CD4-positive, CD25-positive, alpha-beta regulatory T cell (primary cell): ENCODE measurements at places on chromosomes 4 and X. TPM values are rescaled to one million over a fixed set of nuclear protein-coding genes. Genes with fewer than 3 reads are reported as not detected.
A peak's percentile ranks its signal among the peaks of the same experiment; 100 is the strongest.

DNA sequence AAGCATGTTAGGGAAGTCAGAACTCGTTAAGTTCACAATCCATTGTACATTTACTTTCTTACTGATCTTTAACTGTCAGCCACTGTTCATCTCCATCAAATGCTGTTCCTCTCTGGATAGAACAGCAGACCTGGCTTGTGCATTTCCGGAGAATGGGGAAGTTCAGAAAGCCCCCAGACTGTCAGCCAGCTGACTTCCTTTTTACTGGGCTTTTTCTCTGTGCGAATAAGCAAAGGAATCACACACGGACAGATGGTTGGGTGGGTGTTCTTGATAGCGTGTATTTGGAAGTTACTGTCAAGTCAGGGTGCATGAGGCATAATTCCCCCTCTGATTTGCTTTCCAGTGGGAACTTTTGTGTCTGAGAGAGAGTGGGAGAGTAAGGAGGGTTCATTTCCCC is 56.8 kb downstream of the TSPAN7 start:
- no peak for DNase-seq
- H3K4me3 ChIP-seq: no peak overlapping the region
- H3K27me3 ChIP-seq: peaks cover 3% of the 10 kb centered on the region
- no peaks in the 10 kb centered on the region for H3K4me1 ChIP-seq
- no peak overlapping the region for H3K27ac ChIP-seq
- no peaks in the 10 kb centered on the region for H3K36me3 ChIP-seq

- no peaks in the 10 kb centered on the region for H3K27me3 ChIP-seq
- no peak overlapping the region for H3K4me3 ChIP-seq
- no peaks in the 10 kb centered on the region for H3K36me3 ChIP-seq
- no peaks in the 10 kb centered on the region for H3K4me1 ChIP-seq
These were observed 8.6 kb upstream of the ARHGAP10 start for GRCh38 chr4:147723326-147723725.

DNA sequence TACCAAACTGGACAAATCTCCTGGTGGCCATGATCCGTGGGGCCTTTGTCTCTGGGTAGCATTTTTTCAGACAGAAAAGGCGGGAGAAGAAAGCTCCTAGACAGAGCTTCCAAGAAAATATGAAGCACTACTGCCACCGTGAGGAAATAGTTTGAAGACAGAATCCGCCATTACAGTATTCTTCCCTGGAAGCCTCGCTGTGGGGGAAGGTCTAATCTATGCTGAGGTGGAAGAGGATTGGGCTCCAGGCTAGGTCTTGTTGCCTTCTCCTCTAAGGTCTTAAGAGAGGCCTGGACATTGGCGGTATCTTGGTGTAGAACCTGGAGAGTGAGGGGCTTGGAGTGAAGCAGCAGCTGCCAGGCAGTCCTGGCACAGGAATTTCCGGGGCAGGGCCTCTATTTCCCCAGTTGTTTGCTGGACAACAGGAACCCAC is 218.9 kb downstream of the OR13H1 start:
- no peak overlapping the region for H3K27ac ChIP-seq
- no peaks in the 10 kb centered on the region for H3K36me3 ChIP-seq
- peak; percentile 75 for DNase-seq

SPACA5 gene
- total RNA-seq: not detected

- no peaks in the 10 kb centered on the region for H3K27me3 ChIP-seq
- H3K27ac ChIP-seq: peak overlapping the region; percentile 63
- no peaks in the 10 kb centered on the region for H3K36me3 ChIP-seq
- H3K4me3 ChIP-seq: no peak overlapping the region
These were observed 494.1 kb downstream of the INPP4B start for GRCh38 chr4:142351958-142352357.

- H3K27me3 ChIP-seq: no peaks in the 10 kb centered on the region
- no peak overlapping the region for H3K4me3 ChIP-seq
- H3K27ac ChIP-seq: no peak overlapping the region
These were observed 38.1 kb downstream of the KDR start for GRCh38 chr4:55087009-55087912.

DNA sequence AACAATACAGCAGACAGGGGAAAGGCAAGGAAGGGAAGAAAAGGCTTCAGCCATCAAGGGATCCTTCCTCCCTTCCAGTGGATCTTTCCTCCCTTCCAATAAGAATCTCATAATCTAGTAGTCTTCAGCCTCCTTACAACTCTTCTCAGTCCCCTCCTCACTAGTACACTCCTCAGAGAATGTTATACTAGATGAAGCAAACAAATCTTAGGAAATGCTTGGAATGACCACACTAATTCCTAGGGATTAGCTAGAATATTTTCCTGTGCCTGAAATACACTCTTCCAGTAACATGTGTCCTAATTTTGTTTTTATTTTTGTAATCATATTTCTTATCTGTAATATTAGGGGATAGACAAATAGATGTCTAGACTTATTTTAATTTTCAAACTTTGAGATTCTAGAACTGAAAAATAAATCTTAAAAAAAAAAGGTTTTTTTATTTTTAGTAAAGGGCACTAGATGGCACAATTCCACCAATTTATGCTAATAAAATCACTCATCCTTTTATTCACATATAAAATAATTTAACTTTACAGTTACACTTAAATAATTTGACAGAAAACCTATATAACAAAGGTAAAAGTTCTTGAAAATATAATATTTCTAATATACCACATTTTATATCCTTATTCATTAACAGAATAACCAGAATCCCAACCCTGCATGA is 7.0 kb upstream of the STPG2 start:
- H3K4me1 ChIP-seq: peaks cover 22% of the 10 kb centered on the region
- DNase-seq: peak; percentile 13
- no peaks in the 10 kb centered on the region for H3K27me3 ChIP-seq
- H3K36me3 ChIP-seq: no peaks in the 10 kb centered on the region
- no peak overlapping the region for H3K4me3 ChIP-seq
- no peak overlapping the region for H3K27ac ChIP-seq

DNA sequence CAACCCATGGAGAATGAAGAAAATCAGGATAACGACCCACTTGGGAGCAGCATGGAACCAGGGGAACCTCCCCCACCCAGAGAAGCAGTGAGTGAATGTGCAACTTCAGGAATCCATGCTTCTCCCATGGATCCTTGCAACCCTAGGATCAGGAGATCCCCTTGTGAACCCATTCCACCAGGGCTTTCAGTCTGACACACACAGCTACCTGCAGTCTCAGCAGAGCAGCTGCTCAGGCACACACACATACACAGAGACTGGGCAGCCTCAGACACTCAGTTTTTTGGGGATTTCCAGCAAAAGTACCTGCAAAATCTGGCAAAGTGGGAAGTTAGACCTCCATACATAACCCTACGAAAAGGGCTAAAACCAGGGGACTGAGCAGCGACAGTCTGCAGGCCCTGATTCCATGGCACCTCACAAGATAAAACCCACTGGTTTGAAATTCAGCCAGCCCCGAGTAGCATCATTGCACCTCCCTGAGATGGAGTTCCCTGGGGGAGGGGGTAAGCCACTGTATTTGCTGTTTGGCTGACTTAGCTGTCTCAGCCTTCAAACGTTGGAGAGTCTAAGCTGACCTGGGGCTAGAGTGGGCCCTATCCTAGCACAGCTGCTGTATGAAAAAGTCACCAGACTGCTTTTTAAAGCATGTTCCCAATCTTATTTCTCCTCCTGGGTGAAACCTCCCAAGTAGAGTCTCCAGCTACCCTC is 737.5 kb upstream of the NDST4 start:
- DNase-seq: no peak
- no peaks in the 10 kb centered on the region for H3K4me1 ChIP-seq
- no peaks in the 10 kb centered on the region for H3K27me3 ChIP-seq
- H3K36me3 ChIP-seq: no peaks in the 10 kb centered on the region

DNA sequence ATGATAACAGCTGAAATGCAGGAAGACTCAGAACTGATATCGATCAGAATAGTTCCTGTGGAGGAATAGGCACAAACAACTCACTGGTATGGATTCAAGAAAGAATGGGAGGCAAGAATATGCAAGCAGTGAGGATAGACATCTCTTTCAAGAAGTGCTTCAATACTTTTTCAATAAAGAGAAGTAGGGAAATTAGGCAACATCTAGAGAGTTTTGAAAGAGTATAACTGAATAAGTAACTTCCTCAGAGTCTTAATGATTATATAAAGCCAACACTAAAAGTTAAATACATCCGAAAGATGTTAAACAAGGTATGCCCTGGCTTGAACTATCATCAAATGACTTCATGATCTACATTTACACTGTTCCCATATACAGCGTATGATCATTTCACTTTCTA is 1443.0 kb downstream of the PCDH7 start:
- no peak overlapping the region for H3K4me3 ChIP-seq
- no peak overlapping the region for H3K27ac ChIP-seq
- H3K27me3 ChIP-seq: no peaks in the 10 kb centered on the region
- H3K4me1 ChIP-seq: no peaks in the 10 kb centered on the region
- no peaks in the 10 kb centered on the region for H3K36me3 ChIP-seq
- DNase-seq: no peak

- no peak for DNase-seq
- no peak overlapping the region for H3K27ac ChIP-seq
- no peaks in the 10 kb centered on the region for H3K4me1 ChIP-seq
- no peak overlapping the region for H3K4me3 ChIP-seq
- H3K27me3 ChIP-seq: no peaks in the 10 kb centered on the region
- peaks cover 10% of the 10 kb centered on the region for H3K36me3 ChIP-seq
These were observed 20.4 kb downstream of the PIN4 start for GRCh38 chrX:72201836-72202536.

MEPE gene
- not detected for total RNA-seq

DNA sequence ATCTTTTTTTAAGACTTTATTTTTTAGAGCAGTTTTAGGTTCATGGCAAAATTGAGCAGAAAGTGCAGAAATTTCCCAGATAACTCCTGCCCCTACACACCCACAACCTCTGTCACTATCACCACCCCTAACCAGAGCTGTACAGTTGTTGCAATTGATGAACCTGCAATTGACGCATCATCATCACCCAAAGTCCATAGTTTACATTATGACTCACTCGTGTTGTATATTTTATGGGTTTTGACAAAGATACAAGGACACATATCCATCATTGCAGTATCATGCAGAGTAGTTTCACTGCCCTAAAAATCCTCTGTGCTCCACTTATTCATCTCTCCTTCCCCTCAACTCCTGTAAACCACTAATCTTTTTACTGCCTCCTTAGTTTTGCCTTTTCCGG is 34.5 kb upstream of the WAS start:
- H3K36me3 ChIP-seq: no peaks in the 10 kb centered on the region
- H3K4me1 ChIP-seq: no peaks in the 10 kb centered on the region
- no peaks in the 10 kb centered on the region for H3K27me3 ChIP-seq
- DNase-seq: no peak

HTRA3 gene
- total RNA-seq: not detected

DNA sequence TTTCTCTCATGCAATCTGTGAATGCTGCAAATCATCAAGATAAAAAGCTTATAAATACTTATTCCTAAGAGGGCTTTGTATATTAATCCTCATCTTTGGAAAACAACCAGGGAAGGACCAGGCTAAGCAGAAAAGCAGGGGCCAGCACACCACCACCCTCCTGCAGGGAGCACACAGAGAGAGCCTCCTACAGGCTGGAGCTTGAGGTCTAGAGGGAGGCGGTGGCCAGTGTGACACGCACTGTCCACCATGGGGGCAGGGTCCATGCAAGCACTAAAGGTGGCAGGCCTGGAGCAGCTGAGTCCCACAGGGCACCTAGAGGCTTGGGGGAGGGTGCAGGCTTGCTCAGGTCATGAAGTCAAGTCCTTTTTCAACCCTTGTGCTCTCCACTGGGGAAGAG is 236.9 kb downstream of the TACR3 start:
- no peak for DNase-seq
- no peak overlapping the region for H3K27ac ChIP-seq
- H3K27me3 ChIP-seq: no peaks in the 10 kb centered on the region
- H3K4me3 ChIP-seq: no peak overlapping the region
- no peaks in the 10 kb centered on the region for H3K36me3 ChIP-seq

GRCh38 chr4:151462554-151462953 is 53.6 kb downstream of the FHIP1A start:
- H3K27ac ChIP-seq: no peak overlapping the region
- H3K4me1 ChIP-seq: no peaks in the 10 kb centered on the region
- H3K4me3 ChIP-seq: no peak overlapping the region
- DNase-seq: no peak

DNA sequence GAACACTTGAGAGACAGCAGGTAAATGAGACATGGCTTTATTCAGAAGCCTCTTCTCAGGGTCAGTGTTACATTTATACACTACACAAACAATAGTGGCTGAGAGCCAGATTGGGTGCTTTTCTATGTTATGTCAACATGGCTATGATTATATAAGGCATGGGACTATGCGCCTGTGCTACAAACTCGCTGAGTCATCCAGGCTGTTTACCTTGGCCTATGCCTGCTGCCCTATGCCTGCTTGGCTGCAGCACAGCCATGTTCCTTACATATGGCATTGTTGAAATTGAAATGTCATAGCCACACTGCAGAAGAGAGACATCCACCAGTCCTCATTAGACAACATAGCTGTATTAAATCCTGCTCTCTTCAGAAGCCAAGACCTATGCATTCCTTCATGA is 236.3 kb upstream of the NWD2 start:
- no peak overlapping the region for H3K4me3 ChIP-seq
- no peak for DNase-seq
- H3K4me1 ChIP-seq: no peaks in the 10 kb centered on the region
- H3K36me3 ChIP-seq: no peaks in the 10 kb centered on the region
- H3K27me3 ChIP-seq: no peaks in the 10 kb centered on the region
- H3K27ac ChIP-seq: no peak overlapping the region

- no peaks in the 10 kb centered on the region for H3K27me3 ChIP-seq
- DNase-seq: no peak
- H3K27ac ChIP-seq: no peak overlapping the region
- no peaks in the 10 kb centered on the region for H3K4me1 ChIP-seq
- H3K4me3 ChIP-seq: no peak overlapping the region
These were observed 60.4 kb upstream of the ATXN3L start for GRCh38 chrX:13380211-13380610.

GRCh38 chrX:96474741-96475125 is 209.9 kb upstream of the DIAPH2 start:
- H3K4me1 ChIP-seq: no peaks in the 10 kb centered on the region
- no peak overlapping the region for H3K4me3 ChIP-seq
- H3K27ac ChIP-seq: no peak overlapping the region

PAQR3 gene
- 23.5 TPM for total RNA-seq

DNA sequence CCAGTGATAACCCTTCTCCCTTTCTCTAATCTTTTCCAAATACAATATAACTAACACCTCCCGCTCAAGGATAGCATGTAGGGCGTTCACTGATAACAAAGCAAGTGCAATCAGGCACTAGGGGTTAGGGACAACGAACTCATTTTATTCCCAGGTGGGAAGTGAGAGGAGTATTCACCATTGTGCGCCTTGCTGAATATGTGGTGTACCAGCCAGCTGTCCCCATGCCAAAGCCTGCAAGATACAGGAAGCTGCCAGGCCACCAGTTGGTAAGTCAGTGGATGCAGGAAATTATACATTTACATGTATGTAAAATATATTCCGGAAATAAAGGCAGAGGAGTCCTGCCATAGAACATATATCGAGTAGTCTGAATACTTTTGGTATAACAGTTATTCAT is 6.3 kb upstream of the HPRT1 start:
- no peaks in the 10 kb centered on the region for H3K27me3 ChIP-seq
- DNase-seq: no peak
- no peak overlapping the region for H3K27ac ChIP-seq

- H3K27me3 ChIP-seq: no peaks in the 10 kb centered on the region
- DNase-seq: no peak
- no peak overlapping the region for H3K27ac ChIP-seq
- H3K4me1 ChIP-seq: no peaks in the 10 kb centered on the region
- no peak overlapping the region for H3K4me3 ChIP-seq
These were observed 226.4 kb upstream of the CASK start for GRCh38 chrX:42149765-42150164.
